ENCODE measurements at places on chromosomes 5 and 9.

DNA sequence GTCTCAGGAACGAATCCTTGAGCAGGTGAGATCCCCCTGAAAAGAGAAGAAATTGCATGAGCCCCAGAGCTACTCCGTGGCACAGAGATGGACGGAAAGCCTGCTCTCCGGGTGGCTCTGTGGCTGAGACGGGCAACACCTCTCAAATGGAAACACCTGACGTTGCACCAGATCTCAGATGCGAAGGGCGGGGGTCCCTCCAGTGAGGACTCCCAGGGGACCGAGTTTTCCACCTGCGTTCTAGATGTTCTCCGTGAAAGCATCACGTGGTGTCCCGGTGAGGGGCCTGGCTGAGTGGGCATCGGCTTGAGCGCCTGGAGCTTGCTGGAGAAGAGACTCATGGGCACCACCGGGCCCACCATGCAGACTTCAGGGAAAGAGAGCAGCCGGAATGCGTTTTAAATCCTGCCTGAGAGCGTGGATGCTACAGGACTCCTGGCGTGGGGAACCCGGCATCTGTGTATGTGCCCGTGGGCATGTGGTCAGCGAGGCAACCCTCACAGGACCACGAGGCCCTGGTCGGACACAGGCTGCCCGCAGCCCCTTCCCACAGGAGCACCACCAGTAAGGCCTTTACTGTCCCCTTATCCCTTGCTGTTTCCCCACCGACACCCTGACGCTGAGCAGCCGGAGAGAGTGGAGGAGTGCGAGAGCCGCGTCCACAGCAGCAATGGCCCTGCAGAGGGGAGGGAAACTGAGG lies 378.4 kb upstream of the IRX4 start:
- no peak for DNase-seq

DNA sequence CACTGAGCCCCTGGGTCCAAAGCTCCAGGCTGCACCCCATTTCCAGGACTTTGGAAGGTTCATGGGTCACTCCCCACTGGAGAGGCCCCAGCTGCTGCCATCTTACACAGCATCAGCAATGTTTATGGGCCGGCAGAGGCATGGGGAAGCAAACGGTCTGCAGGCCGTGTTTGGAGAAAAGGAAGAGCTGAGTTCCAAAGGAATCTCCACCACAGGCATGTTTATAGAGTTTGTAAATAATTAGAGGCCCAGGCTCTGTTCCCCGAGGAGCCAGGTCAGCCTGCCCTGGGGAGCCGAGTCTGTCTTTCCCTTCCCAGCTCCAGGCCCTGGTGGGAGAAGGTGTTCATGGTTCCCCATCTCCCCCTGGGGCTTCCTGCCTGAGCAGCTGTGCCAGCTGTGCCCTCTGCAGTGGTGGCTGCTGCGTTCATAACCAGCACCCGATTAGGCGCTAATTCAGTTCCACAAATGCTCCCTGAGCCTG lies 64.8 kb downstream of the COL27A1 start:
- no peak for DNase-seq

DNA sequence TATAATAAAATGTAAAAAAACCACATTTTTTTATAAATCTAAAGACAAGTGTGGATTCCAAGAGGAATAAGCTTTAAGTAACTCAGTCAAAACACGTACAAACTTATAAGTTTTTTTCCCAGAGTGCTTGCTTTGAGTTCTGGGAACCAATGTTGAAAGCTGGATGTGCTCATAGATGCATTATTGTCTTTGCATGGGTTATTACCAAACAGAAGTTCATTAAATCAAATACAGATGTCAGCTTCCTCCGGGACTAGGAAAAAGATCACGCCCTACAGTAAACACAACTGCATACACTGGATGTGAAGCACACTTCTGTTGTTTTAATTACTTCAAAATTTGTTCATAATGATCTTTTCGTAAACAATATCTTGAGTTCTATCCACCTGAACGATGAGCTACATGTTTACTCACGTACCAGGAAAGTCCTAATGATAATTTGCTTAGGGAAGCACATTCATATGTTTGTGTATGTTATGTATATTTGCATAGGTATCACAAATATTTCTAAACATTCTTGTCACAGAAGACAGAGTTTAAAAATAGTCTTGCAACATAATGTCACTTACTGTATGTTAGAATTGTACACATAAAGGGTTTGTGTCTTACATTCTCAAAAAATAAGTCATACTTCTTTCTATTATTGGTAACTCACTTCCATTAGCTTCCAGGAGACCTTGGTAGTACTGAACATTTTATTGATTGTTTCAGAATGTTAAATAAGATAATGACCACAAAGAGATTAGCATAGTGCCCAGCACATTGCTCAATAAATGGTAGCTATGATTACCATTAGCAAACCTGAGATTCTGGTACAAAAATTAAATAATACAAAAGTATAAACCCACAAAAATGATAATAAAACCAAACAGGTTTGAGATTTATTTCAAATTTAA lies 427.4 kb downstream of the CETN3 start:
- no peak for DNase-seq

- no peak for DNase-seq
These were observed 85.3 kb upstream of the SIMC1 start for GRCh38 chr5:176152930-176153311.

DNA sequence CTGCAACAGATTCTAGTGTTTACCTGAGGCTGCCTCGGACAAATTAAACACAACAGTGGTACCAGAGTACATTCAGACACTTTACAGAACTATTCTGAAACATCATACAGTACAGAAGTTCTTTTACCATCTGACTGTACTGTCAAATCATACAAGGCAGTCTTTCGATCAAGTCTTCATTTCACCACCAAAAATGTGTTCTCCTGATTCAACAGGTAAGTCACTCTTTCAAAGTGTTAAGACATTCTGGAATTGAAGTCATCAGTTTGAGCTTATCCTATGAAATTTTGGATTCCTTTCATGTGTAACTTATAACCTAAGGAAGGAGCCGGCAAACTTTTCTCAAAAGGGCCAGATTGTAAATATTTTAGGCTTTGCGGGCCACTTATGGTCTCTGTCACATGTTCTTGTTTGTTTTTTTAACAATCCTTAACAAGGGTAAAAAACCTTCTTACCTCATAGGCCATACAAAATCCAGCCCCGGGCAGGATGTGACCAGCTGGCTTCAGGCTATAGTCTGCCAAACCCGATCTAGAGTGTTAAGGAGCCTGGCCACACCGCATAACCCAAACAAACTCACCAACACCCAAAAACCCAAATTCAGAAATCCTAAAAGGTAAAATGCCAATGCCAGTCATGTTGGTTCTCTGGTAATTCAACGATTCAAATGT lies 151.6 kb downstream of the DENND1A start:
- DNase-seq, result no peak

- peak; percentile 12 for DNase-seq
These were observed 9.3 kb upstream of the SCGB3A1 start for GRCh38 chr5:180600554-180601041.

DNA sequence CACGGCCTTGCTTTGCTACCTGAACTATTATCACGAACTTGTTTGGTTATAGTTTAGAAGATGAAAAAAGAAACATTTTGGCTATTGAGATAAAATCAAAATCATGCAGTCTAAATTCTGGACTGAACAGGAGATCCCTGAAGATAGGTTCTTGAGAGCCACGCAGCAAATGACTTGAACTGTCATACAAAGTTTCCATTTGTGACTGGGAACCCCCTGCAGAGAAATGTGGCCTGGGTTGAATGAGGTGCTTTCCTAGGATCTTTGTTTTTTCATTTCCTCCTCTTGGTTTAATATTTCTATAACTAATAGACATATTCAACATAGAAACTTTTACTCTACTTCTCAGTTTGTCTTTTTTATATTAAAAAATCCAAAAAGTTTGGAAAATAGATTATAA lies 184.7 kb upstream of the TRPM3 start:
- DNase-seq, result no peak

Data from frontal cortex (tissue), 4 donors.